IPS DF 6.9 (cell line): ENCODE measurements at places on chromosomes 3 and 15.
A peak's percentile ranks its signal among the peaks of the same experiment; 100 is the strongest.

DNA sequence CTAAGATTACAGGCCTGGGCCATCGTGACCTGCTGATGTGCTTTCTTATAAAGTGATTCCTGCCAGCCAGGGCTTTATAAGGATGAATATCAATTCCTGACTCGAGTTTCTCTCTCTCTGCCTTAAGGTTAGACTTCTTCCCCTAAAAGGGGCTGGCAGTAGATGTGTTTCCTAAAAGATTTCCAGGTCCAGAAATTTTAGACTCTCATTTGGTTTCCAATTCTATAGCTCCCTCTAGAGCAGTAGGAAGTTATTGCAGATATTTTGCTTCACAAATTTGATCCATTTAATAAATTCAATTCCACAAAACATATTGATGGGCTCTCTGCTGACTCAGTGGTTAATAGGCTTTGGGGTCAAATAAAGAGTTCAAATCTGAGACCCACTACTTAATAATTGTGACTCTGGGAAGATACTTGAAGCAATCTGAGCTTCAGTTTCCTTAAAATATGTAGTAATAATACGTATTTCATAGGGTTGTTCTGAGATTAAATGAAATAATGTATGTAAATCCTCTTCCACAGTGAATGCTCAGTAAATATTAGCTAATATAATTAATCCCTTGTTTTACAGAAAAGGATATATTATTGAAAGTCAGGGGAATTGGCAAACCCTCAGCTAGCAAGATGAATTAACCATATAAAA lies 2.1 kb downstream of the TRIM69 start:
- DNase-seq = no peak

- no peak for DNase-seq
Observed at GRCh38 chr3:53324105-53324504, 23.2 kb downstream of the DCP1A start.

DNA sequence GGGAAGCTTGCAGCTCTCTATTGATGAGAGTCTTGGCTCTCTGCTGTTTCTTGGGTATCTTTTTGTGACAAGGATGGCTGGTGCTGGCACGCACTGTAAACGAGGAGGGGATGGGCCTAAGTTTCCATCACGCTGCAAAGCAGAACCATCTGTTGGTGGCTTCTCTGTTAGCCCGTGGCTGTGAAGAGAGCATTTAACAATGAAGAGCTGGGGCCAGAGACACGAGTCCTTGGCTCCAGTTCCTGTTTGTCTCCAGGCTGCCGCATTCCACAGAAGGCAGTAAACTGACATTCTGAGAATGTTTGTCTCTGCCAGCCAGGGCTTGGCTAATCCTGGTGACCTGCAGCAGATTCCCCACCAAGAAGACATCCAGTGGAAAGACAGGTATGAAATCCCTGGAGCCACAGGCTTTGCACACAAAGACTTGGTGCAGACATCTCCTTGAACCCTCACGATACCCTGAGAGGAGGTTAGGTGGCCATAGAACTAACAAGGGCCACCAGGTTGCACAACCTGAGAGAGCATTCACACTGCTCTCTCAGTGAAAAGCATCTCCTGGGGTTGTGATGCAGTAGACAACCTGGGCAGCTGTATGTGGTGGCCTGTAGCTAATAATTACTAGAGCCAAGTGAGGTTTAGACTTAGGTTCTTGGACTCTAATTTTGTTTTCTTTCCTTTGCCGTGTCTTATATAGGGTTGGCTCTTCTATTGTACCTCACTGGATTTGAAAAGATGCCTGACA lies 130.9 kb downstream of the ASB7 start:
- DNase-seq = no peak

DNA sequence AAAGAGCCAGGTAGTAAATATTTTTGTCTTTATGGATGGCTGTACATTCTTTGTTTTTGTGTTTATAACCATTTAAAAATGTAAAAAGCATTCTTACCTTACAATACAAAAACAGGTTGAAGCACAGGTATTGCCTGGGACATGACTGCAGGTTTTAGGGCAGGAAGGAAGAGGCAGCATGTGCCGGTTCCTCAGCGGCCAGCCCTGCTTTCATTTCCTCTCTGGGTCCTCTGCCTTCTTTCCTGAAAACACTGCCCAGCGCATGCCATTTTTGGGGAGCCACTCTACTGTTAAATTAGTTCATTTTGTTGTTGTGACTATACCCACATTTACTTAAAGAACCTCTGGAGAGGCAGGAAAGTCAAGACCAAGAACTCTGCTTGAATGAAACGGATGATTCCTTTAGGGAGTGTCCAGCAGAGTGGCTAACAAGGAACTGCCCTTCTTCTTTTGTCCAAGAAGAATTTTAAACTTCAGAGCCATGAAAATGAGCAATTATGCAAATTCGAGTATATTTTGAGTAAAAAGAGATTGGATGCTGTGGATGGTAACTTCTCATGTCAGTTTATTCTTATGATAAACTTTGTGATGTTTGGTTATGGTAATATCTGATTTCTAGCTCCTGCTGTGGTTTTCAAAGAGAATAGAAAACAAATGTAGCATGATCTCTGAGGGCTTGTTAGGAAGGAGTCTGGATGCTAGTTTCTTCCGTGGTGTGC lies 52.7 kb downstream of the SACM1L start:
- DNase-seq = no peak

GRCh38 chr3:36714343-36715086 lies 49.8 kb downstream of the DCLK3 start:
- no peak for DNase-seq

- DNase-seq = no peak
Observed at GRCh38 chr15:86006546-86006945, 73.1 kb upstream of the AGBL1 start.

GRCh38 chr3:127573401-127573800 lies 17.1 kb downstream of the TPRA1 start:
- no peak for DNase-seq

DNA sequence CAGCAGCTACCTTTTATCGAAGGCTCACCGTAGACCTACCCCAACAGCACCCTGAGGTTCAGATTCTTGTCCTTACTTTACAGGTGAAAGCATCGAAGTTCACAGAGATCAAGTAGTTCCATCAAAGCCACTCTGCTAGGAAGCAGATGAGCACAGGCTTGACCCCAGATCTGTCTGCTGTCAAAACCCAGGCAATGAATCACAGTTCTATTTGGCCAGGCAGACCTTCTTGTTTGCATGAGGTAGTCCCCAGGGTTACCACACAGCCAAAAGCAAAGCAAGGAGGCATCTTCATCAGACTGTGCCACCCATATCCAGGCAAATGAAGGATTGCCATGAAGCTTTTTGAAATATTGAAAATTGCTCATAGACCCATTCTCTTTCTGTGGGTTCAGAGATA lies 33.0 kb downstream of the HES1 start:
- no peak for DNase-seq

GRCh38 chr15:45606841-45607240 lies 19.7 kb downstream of the BLOC1S6 start:
- DNase-seq = no peak

DNA sequence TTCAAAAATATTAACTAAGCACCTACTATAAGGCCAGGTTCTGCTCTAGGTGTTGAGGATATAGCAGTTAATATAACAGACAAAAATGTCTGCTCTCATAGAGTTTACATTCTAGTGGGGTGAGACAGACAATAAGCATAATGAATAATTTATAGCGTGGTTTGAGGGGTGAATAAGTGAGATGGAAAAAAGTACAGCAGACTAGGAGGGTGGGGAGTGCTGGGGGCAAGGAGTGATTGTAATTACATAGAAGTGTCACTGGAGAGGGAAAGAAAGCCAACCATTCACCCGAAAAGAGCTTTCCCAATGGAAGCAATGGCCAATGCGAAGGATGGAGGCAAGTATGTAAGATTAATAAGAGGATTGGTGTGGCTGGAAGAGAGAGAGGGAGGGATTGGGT lies 552.9 kb upstream of the KCNMB2 start:
- DNase-seq = no peak

GRCh38 chr3:43155464-43156121 lies 49.7 kb upstream of the POMGNT2 start:
- DNase-seq = peak; percentile 50

DNA sequence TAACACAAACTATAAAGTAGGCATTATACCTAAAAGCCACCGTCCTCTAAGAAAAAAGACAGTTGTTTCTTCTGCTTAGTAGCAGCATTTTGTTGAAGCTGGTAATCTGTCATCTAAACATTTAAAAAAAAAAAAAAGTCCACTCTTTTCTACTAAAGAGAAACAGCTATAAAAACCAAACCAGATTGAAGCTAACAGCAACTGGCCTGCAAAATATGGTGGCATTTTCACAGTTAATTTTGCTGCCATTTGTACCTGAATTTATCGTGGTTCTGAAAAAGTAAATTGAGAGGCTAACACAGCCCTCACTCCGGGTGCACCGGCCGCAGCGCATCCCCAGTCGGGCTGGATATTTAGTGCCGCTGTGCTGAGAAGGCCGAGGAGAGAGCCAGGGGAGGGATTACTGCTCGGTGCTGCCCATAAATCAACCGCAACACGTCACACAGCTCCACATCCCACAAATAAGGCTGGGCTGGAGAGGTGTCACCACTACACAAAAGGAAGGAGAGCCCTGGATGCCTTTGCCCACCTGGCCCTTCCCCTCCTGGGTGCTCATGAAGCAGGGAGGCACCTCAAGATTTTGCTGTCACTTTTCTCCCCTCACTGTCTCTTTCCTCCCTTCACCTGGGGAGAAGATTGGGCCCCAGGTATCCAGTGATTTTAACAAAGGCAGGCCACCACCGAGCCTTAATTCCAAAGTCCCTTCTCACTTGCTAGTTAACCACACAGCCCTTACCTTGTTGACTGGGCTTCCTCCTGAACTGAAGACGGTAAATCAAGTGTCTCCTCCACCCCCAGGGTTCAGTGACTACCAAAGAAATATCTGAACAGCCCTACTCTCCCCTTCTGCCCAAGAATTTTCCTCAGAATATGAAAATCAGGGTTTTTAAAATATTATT lies 44.4 kb downstream of the MECOM start:
- no peak for DNase-seq

DNA sequence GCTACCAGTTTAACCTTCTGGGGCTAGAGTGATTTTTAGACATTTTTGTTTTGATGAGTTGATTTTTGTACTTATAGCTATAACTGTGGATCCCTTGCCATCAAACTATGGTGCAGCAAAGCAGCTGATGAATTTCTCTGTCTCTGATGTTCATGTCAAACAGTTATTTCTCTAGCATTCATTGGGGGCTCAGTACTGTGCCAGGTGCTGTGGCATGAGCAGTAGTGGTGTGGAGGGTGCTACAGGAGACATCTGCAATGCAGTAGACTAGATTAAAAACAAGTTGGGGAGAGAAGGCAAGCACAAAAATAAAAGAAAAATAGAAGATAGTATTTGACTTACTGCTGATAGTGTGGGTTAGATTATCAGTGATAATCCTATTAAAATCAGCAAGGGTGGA lies 95.3 kb downstream of the AKAP13 start:
- DNase-seq = no peak

DNA sequence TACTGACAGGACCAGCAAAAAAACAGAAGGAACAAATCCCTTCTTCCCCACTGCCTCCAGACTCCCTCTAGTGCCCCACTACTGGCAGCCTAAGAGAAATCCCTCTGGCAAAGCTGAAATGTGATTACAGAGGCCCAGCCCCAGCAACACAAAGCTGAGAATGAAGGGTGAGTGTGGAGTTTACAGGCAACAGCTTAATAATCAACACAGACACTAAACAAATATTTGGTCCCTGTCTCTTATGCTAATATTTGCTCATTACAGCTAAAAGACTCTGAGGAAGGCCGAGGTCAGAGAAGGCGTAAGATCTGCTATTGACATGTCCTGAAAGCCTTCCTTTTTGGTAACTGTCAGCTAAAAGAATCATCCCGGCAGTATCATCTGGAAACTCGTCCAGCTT lies 308.5 kb upstream of the RASGRP1 start:
- no peak for DNase-seq

DNA sequence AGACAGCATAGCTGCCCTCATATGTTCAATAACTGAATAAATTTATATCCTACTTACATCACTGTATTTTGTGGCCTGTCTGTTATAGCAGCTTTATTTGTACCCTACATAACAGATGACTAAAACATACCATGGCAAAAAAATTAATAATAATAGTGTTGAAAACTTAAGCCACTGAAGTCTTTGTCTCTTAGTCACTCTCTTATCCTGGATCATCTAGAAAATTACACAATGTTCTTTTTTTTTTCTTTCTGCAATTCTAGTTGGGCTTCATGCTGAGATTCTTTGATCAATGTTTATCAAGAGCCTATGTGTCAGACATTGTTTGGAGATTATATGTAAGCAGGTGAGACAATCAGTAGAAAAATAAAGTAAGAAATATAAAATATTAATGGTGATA lies 519.3 kb upstream of the ARPP21 start:
- no peak for DNase-seq

DNA sequence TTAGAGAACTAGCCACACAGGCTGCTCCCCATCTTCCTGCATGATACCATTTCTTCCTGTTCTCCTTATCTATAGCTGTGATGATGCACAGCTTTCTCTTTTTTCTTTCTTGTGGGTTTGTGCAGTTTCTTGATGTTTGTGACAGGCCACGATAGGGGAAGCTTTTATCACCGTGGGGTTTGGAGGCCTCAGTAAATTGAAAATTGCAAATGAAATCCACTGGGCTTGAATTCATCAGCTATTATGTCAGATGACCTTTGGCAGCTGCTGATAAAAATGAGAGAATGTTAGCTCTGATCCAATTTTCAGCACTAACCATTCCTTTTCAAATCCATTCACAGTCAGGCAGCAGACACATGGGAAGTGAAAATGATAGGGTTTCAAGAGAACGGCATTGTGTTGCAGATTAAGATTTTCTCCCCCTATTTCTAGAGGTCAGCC lies 176.9 kb upstream of the SOX2 start:
- no peak for DNase-seq

GRCh38 chr3:42853056-42853455 lies 22.6 kb downstream of the CYP8B1 start:
- DNase-seq = no peak

DNA sequence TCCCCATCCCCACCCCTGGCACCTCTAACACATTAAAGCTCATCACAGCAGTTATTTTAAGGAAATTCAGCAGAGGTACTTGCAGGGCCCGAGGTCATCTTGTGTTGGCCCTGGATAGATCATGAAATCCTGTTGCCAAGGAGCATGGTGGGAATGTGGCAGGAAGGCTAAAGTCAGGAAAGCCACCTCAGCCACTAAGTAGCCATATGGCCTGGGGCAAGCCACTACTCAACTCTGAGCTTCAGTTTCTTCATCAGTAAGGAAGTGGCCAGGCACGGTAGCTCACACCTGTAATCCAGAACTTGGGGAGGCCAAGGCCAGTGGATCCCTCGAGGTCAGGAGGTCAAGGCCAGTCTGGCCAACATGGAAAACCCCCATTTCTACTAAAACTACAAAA lies 55.9 kb downstream of the LIPC start:
- DNase-seq = no peak

DNA sequence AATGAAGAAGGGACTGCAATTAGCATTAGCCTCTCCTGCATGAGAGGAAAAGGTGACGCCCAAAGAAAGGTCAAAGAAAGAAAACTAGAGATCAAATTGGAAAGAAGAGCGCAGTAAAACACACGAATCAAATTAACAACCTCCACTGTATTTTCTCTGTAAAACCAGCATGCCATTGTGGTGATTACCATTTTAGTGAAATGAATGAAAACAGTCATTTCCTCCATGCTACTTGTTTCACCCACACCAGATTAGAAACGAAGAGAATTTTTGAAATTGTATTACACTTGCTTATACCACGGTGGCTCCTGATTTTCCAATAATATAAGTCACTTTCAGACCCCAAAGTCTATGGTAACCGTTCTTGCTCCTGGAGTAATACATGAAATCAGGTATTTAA lies 71.6 kb downstream of the SUMF1 start:
- no peak for DNase-seq
